Activated T-helper 1 cell treated with anti-CD3 and anti-CD28 coated beads, Interleukin-12 subunit alpha, Interleukin-12 subunit beta, Interleukin-2, Interleukin-4 antibody, amounts not matched to agents 30 ng/mL and 10 ng/mL and 1 ng/mL, durations not matched to agents 14 hours and 24 hours and 36 hours (primary cell): ENCODE measurements at places on chromosomes 3 and 15.

DNA sequence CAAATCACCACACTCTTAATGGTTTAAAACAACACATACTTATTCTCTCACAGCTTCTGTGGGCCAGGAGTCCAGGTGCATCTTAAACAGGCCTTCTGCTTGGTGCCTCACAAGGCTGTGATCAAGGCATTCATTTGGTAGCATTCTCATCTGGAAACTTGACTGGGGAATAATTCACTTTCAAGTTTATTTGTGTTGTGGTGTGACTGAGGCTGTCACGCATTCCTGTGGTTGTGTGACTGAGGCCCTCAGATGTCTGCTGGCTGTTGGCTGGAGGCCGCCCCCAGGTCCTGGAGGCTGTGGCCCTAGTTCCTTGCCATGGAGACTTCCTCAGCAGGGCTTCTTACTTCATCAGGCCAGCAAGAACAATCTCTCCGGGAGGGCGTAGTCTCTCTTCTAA lies 16.9 kb upstream of the FAM3D start:
- DNase-seq, result no peak
- H3K36me3 ChIP-seq, result no peaks in the 10 kb centered on the region
- no peak overlapping the region for H3K27ac ChIP-seq

DNA sequence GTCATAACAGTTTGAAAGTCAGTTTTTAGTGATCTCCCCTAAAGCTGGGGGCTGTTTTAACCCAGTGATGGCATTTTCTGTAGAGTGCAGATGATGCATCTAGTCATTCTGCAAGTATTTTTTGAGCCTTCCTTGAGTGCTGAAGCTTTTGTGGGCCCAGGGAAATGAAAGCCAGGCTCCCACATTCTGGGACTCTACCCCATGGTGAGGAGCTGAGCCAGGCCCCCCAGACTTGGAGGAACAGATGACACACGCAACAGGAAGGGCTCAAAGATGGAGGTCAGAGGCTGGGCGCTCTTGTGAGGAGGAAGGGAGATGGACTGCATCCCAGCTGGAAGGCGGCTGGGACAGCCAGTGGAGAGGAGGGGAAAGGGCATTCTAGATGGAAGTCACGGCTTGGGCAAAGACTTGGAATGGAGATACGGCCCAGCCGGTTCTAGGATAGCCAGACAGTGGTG lies 40.8 kb downstream of the MRAS start:
- no peaks in the 10 kb centered on the region for H3K4me1 ChIP-seq
- H3K27ac ChIP-seq, result no peak overlapping the region
- no peak for DNase-seq
- H3K36me3 ChIP-seq, result no peaks in the 10 kb centered on the region

- H3K4me1 ChIP-seq, result no peaks in the 10 kb centered on the region
- H3K36me3 ChIP-seq, result no peaks in the 10 kb centered on the region
- H3K27me3 ChIP-seq, result peaks cover 10% of the 10 kb centered on the region
- H3K27ac ChIP-seq, result no peak overlapping the region
- no peak overlapping the region for H3K4me3 ChIP-seq
Observed at GRCh38 chr3:184429786-184430185, 49.9 kb downstream of the CHRD start.

- H3K4me3 ChIP-seq, result no peak overlapping the region
- no peaks in the 10 kb centered on the region for H3K4me1 ChIP-seq
- H3K27me3 ChIP-seq, result no peaks in the 10 kb centered on the region
- H3K27ac ChIP-seq, result no peak overlapping the region
- DNase-seq, result no peak
Observed at GRCh38 chr3:159555205-159555604, 433.4 kb upstream of the IL12A start.

GRCh38 chr3:109098079-109098644 lies 19.8 kb downstream of the MORC1 start:
- H3K36me3 ChIP-seq, result no peaks in the 10 kb centered on the region
- no peak overlapping the region for H3K4me3 ChIP-seq
- H3K4me1 ChIP-seq, result no peaks in the 10 kb centered on the region
- no peak for DNase-seq
- no peak overlapping the region for H3K27ac ChIP-seq
- peaks cover 12% of the 10 kb centered on the region for H3K27me3 ChIP-seq

GRCh38 chr3:42898896-42899675 lies 6.9 kb upstream of the ZNF662 start:
- no peaks in the 10 kb centered on the region for H3K36me3 ChIP-seq
- no peak overlapping the region for H3K27ac ChIP-seq
- no peaks in the 10 kb centered on the region for H3K4me1 ChIP-seq
- H3K4me3 ChIP-seq, result no peak overlapping the region
- no peak for DNase-seq

DNA sequence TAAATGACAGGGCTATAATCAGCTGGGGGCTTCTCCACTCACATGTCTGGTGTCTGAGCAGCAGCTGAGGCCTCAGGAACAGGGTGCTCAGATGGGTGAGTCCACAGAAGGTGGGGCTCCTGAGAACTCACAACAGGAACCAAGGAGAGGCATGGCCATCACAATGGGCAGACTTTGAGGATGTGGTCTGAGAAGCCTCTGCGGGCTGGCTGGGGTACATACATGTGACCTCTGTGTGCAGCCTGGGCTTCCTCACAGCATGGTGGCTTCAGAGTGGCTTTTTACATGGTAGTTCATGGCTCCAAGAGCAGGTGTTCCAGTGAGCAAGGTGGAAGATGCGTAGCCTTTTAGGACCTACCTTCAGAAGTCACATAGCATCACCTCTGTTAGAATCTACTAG lies 58.8 kb downstream of the TRPC1 start:
- H3K36me3 ChIP-seq, result no peaks in the 10 kb centered on the region
- H3K4me1 ChIP-seq, result no peaks in the 10 kb centered on the region
- no peak overlapping the region for H3K4me3 ChIP-seq
- no peak overlapping the region for H3K27ac ChIP-seq

DNA sequence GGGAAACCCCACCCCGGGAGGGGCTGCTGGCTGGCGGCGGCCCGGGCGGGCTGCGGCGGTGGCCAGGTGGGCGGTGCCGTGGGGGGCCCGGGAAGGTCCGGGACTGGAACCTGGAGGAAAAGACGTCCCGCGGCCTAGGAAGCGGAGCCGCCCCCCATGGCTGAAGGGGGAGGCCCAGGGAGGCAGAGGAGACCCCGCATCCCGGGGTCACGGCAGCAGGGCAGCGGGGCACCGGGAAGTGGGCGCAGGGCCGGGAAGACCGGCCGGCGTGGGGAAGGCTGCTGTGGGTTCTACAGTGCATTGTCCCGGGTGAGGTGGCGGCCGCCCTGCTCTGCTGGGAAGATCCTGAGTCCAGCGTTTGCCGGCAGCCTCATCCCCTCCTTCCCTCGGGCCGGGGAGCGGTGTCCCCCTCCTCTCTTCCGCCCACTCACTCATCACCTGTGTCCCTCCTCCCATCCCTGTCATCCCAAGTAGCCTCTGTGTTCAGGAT lies 525 bp upstream of the FSTL1 start:
- no peak overlapping the region for H3K27ac ChIP-seq
- H3K4me3 ChIP-seq, result peak overlapping the region; percentile 63
- no peaks in the 10 kb centered on the region for H3K4me1 ChIP-seq
- no peak for DNase-seq
- peaks cover 4% of the 10 kb centered on the region for H3K36me3 ChIP-seq

GRCh38 chr15:91992945-91993344 lies 139.4 kb downstream of the SLCO3A1 start:
- peaks cover 6% of the 10 kb centered on the region for H3K4me1 ChIP-seq
- peaks cover 5% of the 10 kb centered on the region for H3K27me3 ChIP-seq
- DNase-seq, result no peak
- H3K4me3 ChIP-seq, result no peak overlapping the region

- H3K4me3 ChIP-seq, result no peak overlapping the region
- DNase-seq, result no peak
- no peak overlapping the region for H3K27ac ChIP-seq
- no peaks in the 10 kb centered on the region for H3K4me1 ChIP-seq
- H3K36me3 ChIP-seq, result no peaks in the 10 kb centered on the region
Observed at GRCh38 chr3:118495206-118495605, 539.4 kb downstream of the IGSF11 start.

GRCh38 chr3:144820726-144821125 lies 849.1 kb downstream of the DIPK2A start:
- H3K27me3 ChIP-seq, result no peaks in the 10 kb centered on the region
- H3K27ac ChIP-seq, result no peak overlapping the region
- DNase-seq, result no peak
- no peaks in the 10 kb centered on the region for H3K4me1 ChIP-seq
- no peak overlapping the region for H3K4me3 ChIP-seq

- DNase-seq, result no peak
- H3K27ac ChIP-seq, result no peak overlapping the region
- no peak overlapping the region for H3K4me3 ChIP-seq
- H3K4me1 ChIP-seq, result no peaks in the 10 kb centered on the region
- H3K27me3 ChIP-seq, result no peaks in the 10 kb centered on the region
Observed at GRCh38 chr3:99159220-99159762, 257.8 kb upstream of the DCBLD2 start.

GRCh38 chr3:178385280-178385952 lies 150.8 kb upstream of the KCNMB2 start:
- no peaks in the 10 kb centered on the region for H3K27me3 ChIP-seq
- no peak overlapping the region for H3K27ac ChIP-seq
- H3K4me3 ChIP-seq, result no peak overlapping the region
- no peak for DNase-seq
- H3K4me1 ChIP-seq, result no peaks in the 10 kb centered on the region

DNA sequence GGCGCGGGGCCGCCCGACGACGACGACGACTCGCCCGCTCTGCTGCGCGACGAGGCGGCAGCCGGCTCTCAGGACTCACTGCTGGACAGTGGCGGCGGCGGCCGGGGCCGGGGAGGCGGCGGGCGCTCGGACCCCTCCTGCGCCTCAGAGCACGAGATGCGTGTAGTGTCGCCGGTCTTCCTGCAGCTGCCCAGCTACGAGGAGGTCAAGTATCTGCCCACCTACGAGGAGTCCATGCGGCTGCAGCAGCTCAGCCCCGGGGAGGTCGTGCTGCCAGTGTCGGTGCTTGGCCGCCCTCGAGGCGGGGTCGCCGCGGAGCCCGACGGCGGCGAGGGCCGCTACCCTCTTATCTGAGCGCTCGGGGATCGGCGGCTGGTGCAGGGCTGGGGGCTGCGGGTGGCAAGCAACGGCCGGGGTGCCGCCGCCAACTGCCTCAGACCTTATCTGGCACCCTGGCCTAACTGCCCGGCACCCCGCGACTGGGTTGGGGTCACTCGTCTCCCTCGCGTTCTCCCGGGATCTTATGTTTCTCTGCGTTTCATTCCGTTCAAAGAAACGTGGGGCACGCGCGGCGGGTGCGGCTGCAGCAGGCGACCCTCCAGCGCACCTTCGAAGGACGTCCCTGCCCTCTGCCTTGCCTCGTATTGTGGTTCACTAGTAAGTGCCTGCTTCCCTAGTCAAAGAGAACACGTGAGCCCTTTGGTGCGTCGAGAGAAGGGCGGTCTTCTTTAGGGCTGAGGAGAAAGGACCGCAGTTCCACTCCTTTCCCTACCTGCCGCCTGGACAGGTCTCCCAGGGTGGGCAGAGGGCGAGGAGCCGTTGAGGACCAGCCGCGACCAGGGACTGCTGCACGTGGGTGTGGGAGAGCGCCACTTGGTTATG lies 1.0 kb downstream of the C3orf80 start:
- H3K27me3 ChIP-seq, result peaks cover 64% of the 10 kb centered on the region
- peak overlapping the region; percentile 67 for H3K27ac ChIP-seq
- DNase-seq, result no peak
- peak overlapping the region; percentile 83 for H3K4me3 ChIP-seq

GRCh38 chr3:194996746-194997145 lies 274.2 kb downstream of the XXYLT1 start:
- no peak for DNase-seq
- H3K27me3 ChIP-seq, result peaks cover 6% of the 10 kb centered on the region
- H3K27ac ChIP-seq, result no peak overlapping the region
- H3K4me3 ChIP-seq, result no peak overlapping the region
- no peaks in the 10 kb centered on the region for H3K36me3 ChIP-seq

DNA sequence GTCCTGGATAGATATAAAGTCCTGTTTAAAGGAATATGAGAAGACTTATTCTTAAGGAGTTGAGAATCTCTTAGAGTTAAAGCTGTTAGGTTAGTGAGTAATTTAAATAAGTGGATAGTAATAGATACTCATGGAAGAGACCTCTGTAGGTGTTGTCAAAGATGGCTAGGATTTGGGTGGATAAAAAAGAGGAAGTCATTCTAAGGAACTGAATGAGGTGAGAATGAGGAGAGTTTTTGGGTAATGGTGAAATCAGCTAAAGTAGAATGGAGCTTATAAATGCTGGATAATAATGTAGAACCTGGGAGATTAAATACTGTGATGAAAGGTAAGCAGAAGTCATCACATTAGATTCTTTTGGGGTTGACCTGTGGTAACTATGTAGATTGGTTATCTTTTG lies 8.1 kb downstream of the ARIH1 start:
- H3K27me3 ChIP-seq, result no peaks in the 10 kb centered on the region
- DNase-seq, result no peak
- H3K36me3 ChIP-seq, result peaks cover 28% of the 10 kb centered on the region
- H3K4me1 ChIP-seq, result peaks cover 25% of the 10 kb centered on the region
- peak overlapping the region; percentile 1 for H3K27ac ChIP-seq

- H3K4me3 ChIP-seq, result no peak overlapping the region
- peaks cover 2% of the 10 kb centered on the region for H3K36me3 ChIP-seq
- H3K27ac ChIP-seq, result no peak overlapping the region
- peaks cover 47% of the 10 kb centered on the region for H3K4me1 ChIP-seq
- H3K27me3 ChIP-seq, result no peaks in the 10 kb centered on the region
- DNase-seq, result no peak
Observed at GRCh38 chr15:85030301-85030929, 48.8 kb downstream of the PDE8A start.

GRCh38 chr3:25782938-25783660 lies at the start of gene NGLY1:
Gene NGLY1 (minus strand): TSS chr3:25783443. CDS start chr3:25783390, 53 bp downstream.
- peaks cover 17% of the 10 kb centered on the region for H3K36me3 ChIP-seq
- DNase-seq, result peak; percentile 84
- H3K27ac ChIP-seq, result peak within 1 kb of the TSS; percentile 82
- peaks cover 59% of the 10 kb centered on the region for H3K4me1 ChIP-seq
- H3K4me3 ChIP-seq, result peak within 1 kb of the TSS; percentile 86
- H3K27me3 ChIP-seq, result no peaks in the 10 kb centered on the region

DNA sequence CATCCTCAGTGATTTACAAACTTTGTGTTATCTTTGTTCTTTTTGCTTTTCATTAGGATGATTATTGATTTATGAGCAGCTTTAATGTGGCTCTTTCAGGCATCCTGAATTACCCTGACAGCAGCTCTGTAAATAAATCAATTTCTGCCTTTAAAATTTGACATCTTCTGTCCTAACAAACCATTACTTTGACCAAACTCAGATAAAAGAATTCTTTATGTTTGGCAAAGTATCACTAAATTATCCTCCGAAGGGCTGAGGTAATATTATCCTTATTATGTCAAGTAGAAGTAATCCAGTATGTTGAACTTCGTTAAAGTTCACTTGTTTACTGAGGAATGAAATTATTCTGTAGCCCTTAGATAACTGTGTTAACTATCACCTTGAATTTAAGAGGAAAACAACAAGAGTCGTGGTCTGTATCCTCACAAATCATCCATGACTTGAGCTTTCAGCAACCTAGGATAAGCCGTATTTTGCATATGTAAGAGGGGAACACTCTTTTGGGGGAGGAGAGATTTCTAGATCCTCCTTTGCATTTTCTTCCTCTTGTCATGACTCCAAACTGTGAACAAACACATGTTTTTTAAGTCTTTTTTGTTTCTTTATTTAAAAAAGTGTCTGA lies 173.2 kb upstream of the STAC start:
- H3K36me3 ChIP-seq, result no peaks in the 10 kb centered on the region
- H3K4me1 ChIP-seq, result no peaks in the 10 kb centered on the region
- no peak for DNase-seq
- H3K27me3 ChIP-seq, result no peaks in the 10 kb centered on the region
